ENCODE measurements at places on chromosomes 7 and 10. TPM values are rescaled to one million over a fixed set of nuclear protein-coding genes. Genes with fewer than 3 reads are reported as not detected.

DNA sequence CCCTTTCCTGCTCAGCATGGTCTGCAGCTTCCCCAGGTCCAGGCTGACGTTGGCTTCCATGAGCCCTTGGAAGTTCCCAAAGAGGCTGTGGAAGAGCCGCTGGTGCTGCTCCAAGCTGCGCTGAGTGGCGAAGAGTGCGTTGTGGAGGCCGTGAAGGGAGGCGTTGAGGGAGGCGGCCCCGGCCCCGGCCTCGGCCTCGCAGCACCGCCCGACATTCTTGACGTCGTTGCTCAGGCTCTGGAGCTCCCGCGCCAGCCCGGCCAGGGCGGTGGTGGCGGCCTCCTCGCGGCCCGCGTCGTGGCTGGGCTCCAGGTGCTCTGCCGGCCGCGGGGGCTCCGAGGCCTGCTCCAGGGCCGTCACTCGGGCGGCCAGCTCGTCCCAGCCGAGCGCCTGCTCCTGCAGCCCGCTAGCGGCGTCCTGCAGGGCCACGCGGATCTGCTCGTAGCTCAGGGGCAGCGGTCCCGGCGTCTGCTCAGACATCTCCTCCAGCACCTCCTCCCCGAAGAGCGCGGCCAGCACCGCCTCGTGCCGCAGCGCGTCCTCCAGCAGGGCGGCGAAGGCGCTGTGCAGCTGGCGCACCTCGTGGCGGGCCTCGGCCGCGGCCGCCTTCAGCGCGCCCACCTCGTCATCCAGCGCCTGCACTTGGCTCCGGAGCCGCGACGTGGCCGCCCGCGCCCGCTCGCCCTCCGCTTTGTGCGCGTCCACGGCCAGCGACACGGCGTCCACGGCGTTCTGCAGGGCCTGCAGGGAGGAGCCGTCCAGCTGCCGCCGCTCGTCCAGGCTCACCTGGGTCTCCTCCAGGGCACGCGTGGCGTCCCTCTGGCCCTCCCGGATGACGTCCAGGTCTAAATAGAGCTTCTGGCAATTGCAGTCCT is 14.7 kb downstream of the MMRN2 start:
- no peak for DNase-seq

GRCh38 chr10:60649485-60650377 is 128.5 kb upstream of the CDK1 start:
- no peak for DNase-seq

DNA sequence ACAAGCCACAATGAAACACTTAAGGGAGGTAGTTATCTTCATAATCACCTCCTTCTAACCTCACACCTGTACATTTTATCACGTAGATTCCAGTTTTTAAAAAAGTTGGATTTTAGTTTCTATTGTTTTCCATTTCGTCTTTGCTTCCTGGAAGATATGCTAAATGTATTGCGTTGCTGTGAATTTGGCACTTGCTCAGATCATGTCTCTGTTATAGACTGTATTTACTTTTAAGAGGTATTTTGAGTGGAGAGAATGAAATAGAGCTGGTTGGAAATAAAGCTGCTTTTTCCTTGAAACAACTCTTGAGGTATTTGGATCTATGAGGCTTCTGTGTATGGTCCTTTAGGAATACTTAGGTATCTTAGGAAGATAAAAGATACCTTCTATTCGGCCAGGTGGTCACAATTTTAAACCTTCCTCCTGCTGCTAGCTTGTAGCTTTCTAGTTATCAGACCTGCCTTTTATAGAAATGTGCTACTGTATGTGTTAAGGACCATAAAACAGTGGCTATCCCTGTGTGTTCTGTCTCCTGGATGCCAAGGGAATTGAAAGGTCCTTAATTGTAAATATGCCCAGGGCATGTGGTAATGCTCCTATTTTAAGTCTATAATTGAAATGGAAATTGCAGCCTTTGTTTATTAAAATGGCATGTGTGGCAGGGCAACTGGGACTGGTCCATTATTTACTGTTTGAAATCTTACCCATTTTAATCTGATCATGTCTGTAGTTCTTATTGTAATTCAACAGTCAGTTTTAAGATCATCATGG is 147.7 kb downstream of the SND1 start:
- DNase-seq, result no peak

- DNase-seq, result no peak
Measured at GRCh38 chr10:372566-372965, 237.3 kb downstream of the ZMYND11 start.

DNA sequence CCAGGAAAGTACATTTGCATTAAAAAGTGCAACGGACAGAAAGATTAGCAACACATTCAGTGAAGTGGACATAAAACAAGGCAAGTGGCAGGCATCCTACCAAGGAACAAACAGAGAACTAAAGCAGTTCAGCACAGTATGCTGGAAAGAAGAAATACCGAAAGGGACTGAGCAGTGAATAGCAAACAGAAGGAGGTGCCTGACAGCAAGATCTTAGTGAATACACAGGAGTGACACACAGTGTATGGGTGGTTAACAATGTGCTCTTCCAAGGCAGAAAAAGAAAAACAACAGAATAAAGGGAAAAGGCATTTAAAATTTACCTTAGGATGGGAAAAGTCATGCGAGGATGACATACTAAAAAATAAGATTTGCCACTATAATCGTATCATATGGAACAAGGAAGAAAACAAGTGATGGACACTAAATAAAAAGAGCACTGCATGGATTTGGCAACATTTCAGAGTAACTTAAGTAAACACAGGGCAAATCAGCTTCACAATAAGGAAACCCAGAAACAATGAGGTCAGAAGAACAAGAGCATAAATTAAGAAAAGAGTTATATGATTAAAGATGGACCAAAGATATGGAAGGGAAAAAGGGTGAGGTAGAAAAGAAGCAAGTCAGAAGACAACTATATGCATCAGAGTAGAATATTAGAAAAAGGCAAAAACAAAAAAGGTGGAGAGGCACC is 29.5 kb downstream of the MEST start:
- DNase-seq, result no peak

DNA sequence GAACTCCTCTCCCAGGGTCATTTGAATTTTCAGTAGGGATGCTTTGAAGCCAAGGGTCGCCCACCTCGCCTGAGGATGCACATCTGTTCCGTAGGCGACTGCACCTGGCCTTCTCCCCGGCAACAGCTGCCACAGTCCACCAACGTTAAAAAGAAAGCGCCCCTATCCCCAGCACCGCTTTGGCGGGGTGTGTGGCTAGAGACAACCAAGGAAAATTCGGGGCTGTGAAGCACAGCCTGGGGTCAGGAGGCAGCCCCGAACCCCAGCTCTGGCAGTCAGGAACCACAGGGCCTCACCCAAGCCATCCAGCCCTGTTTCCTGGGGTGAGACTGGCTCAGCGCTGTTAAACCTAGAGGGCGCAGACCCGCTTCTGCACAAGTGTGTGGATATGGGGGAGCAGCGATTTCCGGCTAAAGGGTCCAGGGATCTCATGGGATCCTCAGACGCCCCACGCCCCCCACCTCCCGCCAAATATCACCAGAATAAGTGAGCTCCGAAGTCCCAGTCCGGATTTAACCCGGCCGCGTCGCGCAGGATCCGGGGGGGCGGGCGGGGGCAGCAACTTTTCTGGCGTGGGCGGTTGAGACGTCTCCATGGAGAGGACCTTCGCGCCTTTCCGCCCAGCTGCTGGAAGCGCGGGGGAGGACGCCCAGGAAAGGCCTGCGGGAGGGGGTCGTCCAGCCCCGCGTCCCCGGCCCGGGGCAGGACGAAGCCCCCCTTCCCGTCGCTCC is 822 bp downstream of the ZC3HAV1L start:
- DNase-seq, result peak; percentile 20

Gene NEUROD6
- not detected for total RNA-seq

Gene ITPRID1
- total RNA-seq, result not detected

Gene DPYSL4
- total RNA-seq, result 65.2 TPM

Gene TRUB1
- 10.6 TPM for total RNA-seq
